ENCODE measurements at places on chromosomes 3 and 15. TPM values are rescaled to one million over a fixed set of nuclear protein-coding genes. Genes with fewer than 3 reads are reported as not detected.

The HEG1 gene
- 1.8 TPM for polyA plus RNA-seq

The TAGLN3 gene
- 13.0 TPM for polyA plus RNA-seq

The C3orf20 gene
- not detected for polyA plus RNA-seq

The SERPINI2 gene
- 0.68 TPM for polyA plus RNA-seq

The TRPM1 gene
- polyA plus RNA-seq, result 0.17 TPM

The PATL2 gene
- 0.10 TPM for polyA plus RNA-seq

The HYAL1 gene
- polyA plus RNA-seq, result 1.7 TPM

The PAQR5 gene
- polyA plus RNA-seq, result 8.7 TPM

The CFAP100 gene
- polyA plus RNA-seq, result not detected

The CLDN16 gene
- not detected for polyA plus RNA-seq

The FES gene
- polyA plus RNA-seq, result 2.7 TPM

The AADACL2 gene
- polyA plus RNA-seq, result not detected

The RASL12 gene
- 5.4 TPM for polyA plus RNA-seq

The CEP19 gene
- 1.8 TPM for polyA plus RNA-seq

The PP2D1 gene
- polyA plus RNA-seq, result 0.40 TPM

The NRROS gene
- polyA plus RNA-seq, result 2.3 TPM

The C3orf70 gene
- polyA plus RNA-seq, result 0.42 TPM

The RBPMS2 gene
- 171 TPM for polyA plus RNA-seq

Data from GM23338 (cell line).